Activated CD4-positive, alpha-beta T cell treated with anti-CD3 and anti-CD28 coated beads for 1 hour (primary cell): ENCODE measurements at places on chromosomes 3 and 15.

DNA sequence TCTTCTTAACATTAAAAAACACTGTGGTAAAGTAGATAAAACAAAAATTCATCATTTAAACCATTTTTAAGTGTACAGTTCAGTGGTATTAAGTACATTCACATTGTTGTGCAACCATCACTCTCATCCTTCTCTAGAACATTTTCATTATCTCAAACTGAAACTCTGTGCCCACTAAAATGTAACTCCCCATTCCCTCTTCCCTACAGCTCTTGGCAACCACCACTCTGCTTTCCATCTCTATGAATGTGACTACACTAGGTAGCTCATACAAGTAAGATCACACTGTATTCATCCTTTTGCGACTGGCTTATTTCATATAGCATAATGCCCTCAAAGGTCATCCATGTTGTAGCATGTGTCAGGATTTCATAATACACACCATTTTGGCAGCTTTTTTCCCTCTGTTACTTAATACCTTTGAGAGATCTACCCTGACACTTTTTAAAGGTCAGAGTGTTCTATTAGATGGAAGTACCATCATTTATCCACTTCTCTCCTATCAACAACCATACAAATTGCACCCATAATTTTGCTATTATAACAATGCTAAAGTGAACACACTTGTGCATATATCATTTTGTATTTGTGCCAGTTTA lies 42.9 kb upstream of the FRMD4B start:
- no peak for DNase-seq

- DNase-seq = no peak
Observed at GRCh38 chr3:124513610-124513997, 216.6 kb upstream of the UMPS start.

- no peak for DNase-seq
Observed at GRCh38 chr15:89244574-89244903, 760 bp downstream of the FANCI start.

DNA sequence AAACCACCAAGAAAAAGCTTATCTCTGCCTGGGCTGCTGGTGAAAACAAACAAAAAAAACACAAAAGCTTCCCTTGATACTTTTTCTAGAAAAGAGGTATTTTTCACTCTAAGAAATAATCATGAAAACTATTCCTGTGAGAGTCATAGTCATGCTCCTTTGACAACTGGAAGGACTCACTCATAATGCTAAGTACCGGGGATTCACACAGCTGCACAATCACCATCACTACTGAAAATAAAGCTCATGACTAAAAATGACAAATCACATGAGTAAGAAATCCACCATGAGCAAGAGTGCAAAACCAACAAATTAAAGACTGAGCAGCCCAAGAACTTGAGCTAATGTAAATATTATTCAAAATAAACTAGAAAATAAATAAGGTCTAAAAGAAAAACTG lies 10.6 kb upstream of the POU1F1 start:
- no peak for DNase-seq

- no peak for DNase-seq
Observed at GRCh38 chr3:8385848-8386620, 115.6 kb upstream of the LMCD1 start.
